Stimulated activated CD8-positive, alpha-beta memory T cell treated with anti-CD3 and anti-CD28 coated beads, Interleukin-7, amount 100 ng/mL, for 48 hours (primary cell): ENCODE measurements at places on chromosomes 4 and X.

DNA sequence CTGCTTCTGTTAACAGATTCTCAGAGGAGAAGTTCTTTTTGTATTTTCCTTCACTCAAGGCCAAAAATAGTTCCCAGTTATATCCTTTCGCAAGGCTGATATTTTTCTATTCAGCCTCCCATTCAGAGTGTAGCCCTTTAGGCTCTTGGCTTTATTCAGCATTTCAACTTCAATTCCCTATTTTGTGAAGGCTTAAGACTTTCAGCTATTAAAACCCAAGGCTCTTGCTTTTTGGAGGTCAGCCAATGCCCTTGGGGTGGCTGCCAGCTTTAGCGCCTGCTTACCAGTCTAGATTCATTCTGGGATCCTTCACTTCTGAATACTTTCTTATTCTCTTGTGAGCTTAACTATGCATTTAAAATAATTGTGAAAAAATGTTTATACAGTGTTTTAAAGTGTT is 57.3 kb upstream of the ADGRA3 start:
- DNase-seq: no peak

DNA sequence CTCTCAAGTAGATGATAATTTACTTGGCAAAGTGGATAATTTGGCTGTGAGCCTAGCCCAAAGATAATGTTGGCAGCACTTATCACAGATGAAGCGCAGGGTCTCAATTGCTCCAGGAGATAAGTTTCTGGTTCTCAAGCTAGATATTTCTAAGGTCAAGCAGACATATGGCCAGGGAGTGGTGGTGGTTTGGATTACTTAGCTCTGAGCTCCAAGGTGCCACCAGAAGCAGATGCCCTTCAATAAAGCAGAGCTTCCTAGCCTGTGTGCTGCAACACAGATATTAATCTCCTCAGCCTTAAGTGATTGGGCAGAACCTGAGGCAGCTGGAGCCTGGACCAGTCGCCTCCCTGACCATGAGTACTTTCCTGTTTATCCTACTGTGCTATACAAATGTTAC is 79.2 kb upstream of the NALF2 start:
- no peak for DNase-seq

DNA sequence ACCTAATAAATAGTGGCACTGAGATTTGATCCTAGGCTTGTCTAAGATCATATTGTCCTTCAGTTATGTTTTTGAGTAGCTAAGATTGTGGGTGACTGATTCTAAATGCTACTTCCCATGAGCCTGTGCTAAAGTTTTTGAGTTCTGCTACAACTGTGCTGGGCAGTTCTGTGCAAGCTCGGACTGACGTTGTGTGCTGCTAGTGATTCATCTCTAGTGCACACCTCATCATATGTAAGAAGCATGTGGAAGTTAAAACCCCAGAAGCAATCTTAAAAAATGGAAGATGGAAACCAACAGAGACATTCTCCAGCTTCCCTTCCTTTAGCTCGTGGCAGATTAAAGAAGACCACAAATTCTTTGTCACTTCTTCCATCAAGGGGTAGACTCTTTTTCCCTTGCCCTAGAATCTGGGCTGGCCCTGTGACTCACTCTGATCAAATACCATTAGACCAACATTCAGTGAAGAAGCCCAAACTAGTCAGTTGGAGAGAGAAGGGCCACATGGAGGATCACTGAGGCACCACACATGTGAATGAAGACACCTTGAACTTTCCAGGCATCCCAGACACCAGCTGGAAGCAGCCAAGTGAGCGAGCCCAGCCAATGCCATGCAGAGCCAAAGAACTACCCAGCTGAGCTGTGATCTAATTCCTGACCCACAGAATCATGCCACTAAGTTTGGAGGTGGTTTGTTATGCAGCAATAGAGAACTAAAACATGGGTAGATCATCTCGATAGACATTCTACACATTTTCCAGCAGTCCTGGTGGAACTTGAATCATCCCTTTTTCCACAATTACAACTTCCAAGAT is 16.8 kb downstream of the ARHGAP6 start:
- no peak for DNase-seq

GRCh38 chrX:46649421-46650260 is 76.1 kb downstream of the CHST7 start:
- no peak for DNase-seq

- no peak for DNase-seq
Measured at GRCh38 chrX:38726612-38727011, 74.6 kb upstream of the MID1IP1 start.

DNA sequence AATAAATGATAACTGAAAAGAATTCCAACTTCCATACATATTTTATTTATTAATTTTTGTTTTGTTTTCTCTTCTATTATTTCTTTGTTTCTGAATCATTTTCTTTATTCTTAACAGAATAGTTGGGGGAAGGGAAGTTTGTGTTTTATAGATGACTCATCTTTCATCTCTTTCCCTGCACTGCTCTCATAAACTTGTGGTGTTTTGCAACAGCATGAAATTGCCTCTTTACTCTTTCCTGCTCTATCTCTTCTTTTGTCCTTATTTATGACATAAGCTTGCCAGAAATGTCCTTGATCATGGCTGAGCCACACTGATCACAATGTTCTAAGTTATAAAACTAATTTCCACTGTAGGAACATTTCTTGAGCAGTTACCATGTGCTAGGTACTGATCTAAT is 22.3 kb downstream of the QRFPR start:
- no peak for DNase-seq

GRCh38 chrX:102517326-102517725 is 787 bp upstream of the TMSB15A start:
- DNase-seq: no peak

- no peak for DNase-seq
Measured at GRCh38 chrX:19514791-19515614, at the start of gene MAP3K15. TSS of gene MAP3K15 (minus strand) at chrX:19515508. CDS start at chrX:19515261, 247 bp downstream.

DNA sequence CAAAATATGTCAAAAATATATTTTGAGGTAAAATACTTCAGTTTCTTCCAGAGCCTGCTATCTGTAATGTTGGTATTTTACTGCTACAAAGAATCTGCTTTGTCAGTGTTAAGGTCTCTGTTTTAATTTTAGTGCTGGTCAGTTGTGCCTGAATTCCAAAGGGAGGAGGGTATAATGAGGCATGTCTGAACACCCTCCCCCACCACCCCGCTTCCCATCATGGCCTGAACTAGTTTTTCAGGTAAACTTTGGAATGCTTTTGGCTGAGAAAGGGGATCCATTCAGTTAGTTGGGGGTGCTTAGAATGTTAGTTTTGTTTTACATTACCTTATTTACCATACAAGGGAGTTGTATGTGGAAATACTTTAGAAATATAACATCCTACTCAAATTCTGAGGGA is 158.5 kb downstream of the MID1IP1 start:
- no peak for DNase-seq

GRCh38 chrX:57817302-57817701 is 93.0 kb downstream of the ZXDA start:
- no peak for DNase-seq

DNA sequence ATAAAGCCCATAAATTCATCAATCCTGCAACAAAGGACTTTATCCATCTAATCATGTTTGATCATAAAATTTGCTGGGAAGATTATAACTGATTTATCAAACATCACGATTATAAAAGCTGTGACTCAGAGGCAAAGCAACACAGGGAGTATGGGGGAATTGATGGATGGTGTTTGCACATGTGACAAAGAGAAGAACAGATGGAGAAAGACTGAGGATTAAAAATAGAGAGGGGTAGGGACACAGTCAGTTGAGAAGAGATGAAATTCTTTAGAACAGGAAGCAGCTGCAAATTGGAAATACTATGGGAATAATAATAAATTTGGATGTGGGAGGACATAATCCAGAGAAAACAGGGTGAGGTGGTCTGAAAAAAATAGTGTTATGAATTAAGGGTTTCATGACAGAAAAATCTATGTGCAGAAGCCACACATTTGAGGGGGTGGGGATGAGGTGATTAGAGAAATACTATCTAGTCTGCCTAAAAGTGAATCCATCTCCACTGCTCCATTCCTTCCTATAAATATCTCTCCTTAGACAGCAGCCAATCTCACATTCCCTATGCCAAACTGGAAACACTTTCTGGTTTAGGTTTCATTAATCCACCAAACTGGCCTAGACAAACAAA is 6.2 kb downstream of the PRR32 start:
- no peak for DNase-seq

- no peak for DNase-seq
Measured at GRCh38 chr4:105558277-105558676, 5.9 kb downstream of the ARHGEF38 start.

- no peak for DNase-seq
Measured at GRCh38 chr4:186341655-186342054, 75.7 kb downstream of the F11 start.

DNA sequence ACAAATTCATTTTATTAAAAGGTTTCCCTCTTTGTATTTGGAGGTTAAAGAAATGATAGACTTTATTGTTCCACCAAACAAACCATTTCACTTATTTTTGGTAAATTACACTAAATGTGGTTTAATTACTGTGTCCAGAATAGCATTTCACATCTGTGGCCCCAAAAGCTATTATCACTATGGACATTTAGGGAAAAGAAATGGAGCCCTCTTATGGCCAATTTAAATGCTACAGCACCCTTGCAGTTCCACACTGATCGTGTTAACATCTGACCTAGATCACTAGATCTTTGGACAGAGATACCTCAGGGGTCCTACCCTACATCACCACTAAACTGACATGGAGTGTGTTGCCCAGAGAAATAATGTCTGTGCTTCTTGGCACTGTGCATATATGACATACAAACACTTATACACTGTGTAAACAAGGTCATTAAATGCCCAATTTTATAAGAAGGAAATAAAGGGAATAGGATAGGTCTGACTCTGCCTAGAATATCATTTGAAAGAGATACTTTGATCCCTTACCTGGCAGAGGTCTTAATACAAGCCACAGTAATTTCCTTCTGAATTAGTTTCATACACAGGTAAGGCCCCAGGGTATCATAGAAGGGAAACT is 163.9 kb downstream of the KDR start:
- DNase-seq: no peak

- no peak for DNase-seq
Measured at GRCh38 chrX:123990602-123991001, 29.1 kb downstream of the STAG2 start.

GRCh38 chr4:126136922-126137781 is 822.4 kb downstream of the FAT4 start:
- DNase-seq: no peak

DNA sequence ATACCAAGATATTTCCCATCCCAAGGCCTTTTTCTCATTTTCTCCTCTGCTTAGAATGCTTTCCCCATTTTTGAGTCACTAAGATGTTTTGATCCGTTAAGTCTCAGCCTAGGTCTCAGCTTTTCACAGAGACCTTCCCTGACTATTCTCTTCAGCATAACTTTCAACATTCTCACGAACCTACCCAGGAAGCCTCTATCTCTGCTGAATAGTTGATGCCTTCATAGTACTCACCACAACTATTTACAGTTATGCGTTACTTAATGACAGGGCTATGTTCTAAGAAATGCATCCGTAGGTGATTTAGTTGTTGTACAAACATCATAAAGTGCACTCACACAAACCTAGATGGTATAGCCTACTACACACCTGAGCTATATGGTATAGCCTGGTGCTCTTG is 64.5 kb downstream of the ARL9 start:
- DNase-seq: no peak

DNA sequence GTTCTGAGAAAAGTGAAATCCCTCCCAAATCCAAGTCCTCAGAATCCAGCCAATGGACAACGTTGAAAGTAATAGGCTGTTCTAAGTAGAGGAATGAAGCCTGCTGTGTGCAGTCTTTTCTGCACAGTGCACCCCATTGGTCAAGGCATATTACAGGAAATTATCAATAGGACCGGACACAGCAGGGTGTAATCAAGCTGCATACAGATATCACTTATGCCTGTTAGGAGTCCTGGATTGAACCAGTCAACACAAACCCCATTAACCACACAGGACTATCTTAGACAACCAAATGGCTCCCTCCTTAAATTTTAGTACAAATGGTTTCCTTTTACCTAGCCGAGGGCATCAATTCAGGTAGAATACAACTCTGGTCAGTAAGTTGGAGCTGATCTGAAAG is 34.2 kb upstream of the MAGEA8 start:
- DNase-seq: no peak

- DNase-seq: no peak
Measured at GRCh38 chr4:80803337-80803736, 227.2 kb upstream of the BMP3 start.

GRCh38 chrX:109987884-109988283 is 15.0 kb upstream of the TMEM164 start:
- DNase-seq: no peak

DNA sequence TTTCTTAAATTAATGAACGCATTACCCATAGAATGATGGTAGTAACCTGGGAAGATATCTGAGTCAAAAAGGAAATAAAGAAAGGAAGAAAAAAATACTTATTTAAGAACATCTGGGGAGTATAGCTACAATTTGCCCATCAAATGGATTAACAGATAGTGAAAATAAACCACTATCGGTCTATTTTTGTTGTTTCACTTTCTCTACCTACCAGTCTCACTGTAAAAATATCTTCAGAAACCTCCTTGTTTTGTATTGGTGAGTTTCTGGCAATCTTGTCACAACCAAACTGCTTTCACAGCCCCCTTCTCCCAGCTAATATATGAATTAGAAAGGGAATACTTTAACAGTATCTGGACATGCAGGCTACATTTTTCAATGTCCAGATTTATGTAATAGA is 783.5 kb downstream of the STPG2 start:
- no peak for DNase-seq

DNA sequence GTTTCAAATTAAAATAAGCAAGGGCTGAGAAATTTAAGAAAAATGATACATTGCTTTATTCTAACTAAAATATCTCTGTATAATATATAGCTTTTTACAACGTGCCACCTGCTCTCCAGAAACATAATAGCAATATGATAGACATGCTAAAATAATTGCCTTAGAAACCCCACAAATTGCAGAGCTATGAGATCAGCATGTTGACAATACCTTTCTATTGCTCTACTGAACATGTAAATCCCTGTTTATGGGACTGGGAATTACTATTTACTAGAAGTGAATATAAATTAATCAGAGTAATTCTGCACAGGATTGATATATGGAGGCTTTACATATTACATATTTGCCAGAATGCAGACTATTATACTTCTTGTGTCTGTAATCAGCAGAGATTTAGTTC is 1831.1 kb upstream of the IGFBP7 start:
- no peak for DNase-seq

DNA sequence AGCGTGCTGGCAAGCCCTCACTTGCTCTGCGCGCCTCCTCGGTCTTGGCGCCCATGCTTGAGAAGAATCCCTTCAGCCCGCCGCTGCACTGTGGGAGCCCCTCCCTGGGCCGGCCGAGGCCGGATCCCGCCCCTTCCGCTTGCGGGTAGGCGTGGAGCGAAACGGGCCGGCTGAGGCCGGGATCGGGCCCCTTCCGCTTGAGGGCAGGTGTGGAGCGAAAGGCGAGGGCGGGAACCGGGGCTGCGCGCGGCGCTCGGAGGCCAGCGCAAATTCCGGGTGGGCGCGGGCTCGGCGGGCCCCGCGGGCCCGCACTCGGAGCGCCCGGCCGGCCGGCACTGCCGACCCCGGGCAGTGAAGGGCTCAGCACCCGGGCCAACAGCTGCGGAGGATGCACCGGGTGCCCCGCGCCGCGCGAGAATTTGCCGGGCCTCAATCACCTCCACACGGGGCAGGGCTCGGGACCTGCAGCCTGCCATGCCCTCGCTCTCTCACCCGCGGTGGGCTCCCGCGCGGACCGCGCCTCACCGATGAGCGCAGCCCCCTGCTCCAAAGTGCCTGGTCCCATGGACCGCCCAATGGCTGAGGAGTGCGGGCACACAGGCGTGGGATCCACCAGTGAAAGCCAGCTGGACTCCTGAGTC is 58.1 kb upstream of the GBA3 start:
- DNase-seq: no peak
